NAMALWA (cell line): ENCODE measurements at places on chromosomes 1 and 21.

GRCh38 chr1:202249436-202249835, 55.8 kb downstream of the LGR6 start:
- DNase-seq: no peak

- DNase-seq: no peak
Measured at GRCh38 chr1:201954263-201955008, 867 bp upstream of the TIMM17A start.

DNA sequence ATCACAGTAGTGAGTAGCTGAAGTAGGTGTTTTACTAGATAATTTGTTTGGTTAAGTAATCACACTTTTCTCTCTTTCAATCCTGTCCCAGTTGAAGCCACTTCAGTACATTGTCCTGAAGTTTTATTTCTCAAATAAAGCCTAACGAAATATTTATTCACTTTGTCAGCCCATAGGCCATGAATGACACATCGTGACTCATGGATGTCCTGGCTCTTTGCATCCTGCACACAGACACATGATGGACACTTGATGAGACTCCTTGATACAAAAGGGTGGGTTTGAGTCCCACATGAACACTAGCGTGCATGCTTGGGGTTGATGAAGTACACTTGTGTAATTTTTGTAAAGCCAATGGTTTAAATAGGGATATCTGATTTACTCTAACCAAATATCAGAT, 22.7 kb upstream of the LAMC2 start:
- DNase-seq: no peak

GRCh38 chr1:50705699-50706098, 254.4 kb downstream of the FAF1 start:
- no peak for DNase-seq

DNA sequence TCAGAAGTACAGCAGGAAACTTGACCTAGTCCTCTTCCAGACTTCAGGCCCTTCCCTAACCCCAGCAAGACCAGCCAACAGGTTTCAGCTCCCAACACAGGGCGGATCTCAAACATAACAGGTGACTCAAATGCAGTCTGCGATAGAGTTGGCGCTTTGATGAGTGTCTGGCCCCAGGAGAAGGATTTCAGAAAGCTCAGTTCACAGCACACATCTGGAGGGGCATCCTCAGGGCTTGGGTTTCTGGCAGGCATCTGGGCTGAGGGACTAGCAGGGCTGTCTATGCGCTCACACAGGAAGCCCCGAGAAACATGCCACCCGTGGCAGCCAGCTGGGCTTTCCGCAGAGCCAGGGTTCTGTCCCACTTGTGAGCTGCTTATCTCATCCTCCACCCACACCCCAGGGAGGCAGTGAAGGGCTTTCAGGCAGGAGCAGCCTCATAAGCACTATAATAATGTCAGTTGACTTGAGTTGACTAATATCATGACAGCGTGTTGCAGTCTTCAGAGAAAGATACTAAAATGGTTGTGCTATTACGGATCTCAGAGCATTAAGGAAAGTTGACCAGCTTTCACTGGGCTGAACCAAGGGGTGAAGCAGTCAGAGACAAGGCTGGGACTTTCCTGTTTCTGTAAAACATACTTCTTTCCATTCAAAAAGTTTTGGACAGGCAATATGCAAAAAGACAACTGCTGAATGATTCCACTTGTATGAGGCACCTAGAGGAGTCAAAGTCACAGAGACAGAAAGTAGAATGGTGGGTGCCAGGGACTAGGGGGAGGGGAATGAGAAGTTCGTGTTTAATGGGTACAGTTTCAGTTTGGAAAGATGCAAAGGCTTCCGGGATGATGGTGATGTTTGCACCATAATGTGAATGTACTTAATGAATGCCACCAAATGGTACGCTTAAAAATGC, 233.0 kb upstream of the IRF2BP2 start:
- no peak for DNase-seq

DNA sequence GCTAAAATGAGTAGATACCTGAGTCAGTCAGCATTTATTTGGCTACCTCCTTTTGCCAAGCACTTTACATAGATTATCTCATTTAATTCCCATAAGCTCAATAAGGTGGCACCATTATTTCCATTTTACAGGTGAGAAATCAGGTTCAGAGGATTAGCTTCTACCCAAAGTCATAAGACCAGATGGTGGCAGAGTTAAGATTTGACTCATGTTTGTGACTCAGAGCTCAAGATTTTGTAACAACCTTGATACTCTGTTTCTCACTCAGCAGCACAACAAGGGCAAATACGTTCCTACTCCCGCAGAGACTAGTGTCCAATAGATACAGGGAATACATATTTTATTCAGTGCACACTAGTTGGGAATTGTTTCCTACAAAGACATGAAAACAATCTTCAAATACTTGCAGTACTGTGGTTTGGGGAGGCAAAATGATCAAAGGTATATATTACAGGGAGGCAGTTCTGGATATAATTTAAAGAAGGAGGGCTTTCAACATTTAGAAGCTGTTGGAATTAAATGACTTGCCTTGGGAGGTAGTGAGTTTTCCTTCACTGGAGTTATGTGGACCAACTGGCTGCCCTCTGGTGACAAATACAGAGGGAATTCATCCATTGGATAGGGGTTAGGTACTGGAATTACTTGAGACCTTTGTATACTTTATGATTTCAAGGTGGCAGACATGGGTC, 3.6 kb downstream of the LEPR start:
- DNase-seq: no peak

DNA sequence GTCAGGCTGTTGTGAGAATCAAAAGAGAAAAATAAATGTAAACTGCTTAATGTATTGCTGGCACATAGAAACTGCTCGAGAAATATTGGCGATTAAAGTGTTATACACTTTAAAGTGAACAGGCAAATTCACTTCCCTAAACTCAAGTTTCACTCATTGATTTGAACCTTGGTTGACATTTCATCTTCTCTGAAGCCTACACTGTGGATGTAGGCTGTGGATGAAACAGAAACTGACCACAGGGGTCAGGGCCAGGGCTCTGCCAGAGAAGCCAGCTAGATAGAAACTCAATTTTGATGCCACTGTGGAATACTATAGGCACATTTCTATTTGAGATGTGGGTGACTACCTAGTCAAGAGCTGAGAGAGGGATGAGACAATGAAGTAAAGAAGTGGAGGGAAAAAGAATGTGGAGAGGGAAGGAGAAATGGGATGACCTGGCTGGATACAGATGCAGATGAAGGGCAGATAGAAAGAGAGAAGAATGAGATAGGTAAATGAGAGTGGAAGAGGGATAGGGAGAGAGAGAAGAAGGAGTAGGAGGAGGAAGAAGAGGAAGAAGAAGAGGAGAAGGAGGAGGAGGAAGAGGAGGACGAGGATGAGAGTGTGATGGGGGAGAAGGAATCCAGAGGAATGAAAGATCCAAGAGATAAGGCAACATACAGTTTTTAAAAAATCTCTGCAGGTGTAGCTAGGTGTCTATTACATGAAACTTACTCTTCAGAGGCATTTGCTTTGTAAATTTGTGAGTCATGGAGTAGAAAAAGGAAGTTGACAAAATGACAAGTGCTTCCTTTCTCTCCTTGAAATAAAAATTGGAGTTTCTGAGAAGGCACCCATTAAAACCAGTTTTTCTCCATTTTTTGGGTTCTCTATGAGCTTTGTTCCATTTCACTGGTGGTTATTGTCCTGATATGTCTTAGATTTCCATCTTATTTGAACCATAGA, 17.4 kb upstream of the CD1D start:
- no peak for DNase-seq

- no peak for DNase-seq
Measured at GRCh38 chr1:195415584-195415983, 1192.7 kb downstream of the KCNT2 start.

GRCh38 chr1:154849645-154850131, 20.4 kb downstream of the KCNN3 start:
- no peak for DNase-seq

DNA sequence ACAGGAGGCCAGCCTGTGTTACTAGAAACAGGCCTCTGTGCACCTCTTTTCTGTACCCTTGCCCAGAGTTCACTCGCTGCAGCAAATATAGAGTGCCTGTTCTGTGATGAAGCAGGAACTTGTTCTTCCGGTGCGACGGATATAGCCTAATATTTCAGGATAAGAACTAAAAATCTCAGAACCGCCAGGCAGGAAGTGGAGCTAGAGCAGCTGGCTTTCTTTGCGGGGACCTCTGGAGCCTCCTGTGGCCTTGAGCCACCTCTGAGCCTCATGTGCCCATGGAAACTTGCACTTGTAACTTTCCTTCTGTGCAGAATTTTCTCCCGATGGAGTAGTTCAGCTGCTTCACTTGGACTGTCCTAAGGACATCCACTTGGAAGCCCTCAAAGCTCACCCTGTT, 44.5 kb upstream of the VAMP3 start:
- no peak for DNase-seq

DNA sequence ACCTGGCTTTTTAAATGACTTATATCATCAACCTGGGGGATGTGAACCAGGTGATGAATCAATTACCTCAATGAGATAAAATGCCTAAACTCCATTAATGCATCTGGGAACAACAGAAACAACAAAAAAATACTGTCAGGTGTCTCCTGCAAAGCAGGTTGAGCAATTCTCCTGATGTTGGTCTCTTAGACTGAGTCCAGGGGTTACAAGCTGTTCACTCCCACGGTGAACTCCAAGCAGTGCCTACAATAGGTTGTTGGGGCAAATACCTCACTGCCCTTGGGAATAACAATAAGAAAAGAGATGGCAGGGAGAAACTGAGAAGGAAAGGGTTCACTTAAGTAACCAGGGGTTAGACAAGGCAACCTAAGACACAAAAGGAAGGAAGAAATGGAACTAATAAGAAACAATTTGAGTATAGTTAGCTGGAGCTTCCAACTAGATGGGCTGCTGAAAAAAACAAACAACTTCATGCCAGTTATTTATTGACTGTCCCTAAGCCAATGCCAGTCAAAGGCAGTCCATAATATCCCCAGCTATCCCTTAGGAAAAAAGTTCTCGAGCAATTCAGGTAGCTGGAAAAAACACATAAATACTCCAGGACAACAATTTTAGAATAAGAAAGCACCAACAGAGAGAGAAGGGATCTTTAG, 97.6 kb upstream of the MAGI3 start:
- no peak for DNase-seq

GRCh38 chr1:229689904-229690303, 63.9 kb downstream of the URB2 start:
- peak; percentile 21 for DNase-seq

DNA sequence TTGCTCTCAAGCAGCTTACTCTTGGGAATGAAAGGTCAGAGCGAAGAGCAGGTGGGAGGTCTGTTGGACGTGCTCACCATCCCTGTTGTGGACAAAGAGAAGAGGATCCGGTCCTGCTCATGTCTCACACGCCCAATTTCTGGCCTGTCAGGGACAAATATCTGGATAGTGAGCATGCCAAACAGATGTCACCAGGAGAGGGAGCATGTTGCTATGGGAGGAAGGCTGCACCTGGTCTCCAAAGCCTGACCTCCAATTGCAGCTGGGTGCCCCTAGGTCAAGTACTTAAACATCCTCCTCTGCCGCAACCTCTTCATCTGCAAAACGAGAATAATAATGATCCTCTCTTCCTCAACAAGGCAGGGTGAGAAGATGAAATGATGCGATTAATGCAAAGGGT, 53.4 kb downstream of the DMRTA2 start:
- no peak for DNase-seq

GRCh38 chr1:84236256-84236655, 65.3 kb upstream of the SAMD13 start:
- no peak for DNase-seq

GRCh38 chr1:3604997-3605823, 6.1 kb downstream of the MEGF6 start:
- no peak for DNase-seq

DNA sequence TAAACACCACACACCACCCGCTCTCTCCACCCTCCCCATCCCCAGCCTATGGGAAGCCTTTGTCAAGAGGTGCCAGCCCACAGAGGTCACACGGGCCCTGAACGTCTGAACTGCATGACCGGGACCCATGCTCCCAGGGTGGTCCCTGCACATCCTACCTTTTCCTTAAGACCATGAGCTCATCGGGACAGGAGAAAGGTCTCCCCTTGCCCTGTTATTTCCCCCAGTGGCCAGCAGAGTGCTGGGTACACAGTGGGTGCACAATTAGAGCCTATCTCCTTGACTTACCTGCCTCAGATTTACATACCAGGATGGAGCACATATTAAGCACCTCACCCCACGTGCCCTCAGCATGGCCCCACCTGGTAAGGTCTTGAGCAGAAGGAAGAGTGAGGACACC, 30.9 kb downstream of the ACTA1 start:
- no peak for DNase-seq

- no peak for DNase-seq
Measured at GRCh38 chr1:44717156-44717555, 13.8 kb downstream of the RNU5D-1 start.

DNA sequence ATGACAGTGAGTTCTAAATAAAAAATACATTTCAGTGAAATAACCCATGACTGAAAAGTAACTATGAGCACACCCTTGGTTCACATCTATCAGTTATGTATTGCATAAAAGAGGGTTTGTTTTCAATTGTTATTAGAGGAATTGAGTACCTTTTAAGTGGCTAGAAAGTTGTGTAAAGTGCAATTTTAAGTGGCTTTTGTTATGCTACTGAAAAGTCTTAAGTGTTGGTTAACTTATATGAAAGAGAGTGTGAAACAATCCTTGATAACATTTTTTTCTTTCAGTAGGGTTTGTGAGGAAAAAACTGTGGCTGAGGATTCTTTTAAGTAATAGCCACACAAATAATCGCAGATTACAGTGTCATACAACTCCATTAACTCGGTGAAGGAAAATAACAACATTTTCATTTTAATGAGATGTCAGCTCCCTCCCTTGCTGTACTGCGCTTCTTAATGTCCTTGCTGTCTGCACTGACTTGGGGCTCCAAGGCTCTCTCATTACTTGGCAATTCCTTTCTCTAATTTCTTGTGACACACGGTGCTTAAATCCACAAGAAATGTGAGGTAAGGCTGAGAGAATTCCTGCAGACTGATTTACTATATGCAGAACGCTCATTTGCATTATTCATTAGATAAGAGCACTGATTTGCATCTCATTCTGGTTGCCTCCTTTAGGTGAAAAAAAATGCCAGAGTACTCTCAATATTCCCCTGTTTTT, 40.6 kb downstream of the NTNG1 start:
- DNase-seq: peak; percentile 1

DNA sequence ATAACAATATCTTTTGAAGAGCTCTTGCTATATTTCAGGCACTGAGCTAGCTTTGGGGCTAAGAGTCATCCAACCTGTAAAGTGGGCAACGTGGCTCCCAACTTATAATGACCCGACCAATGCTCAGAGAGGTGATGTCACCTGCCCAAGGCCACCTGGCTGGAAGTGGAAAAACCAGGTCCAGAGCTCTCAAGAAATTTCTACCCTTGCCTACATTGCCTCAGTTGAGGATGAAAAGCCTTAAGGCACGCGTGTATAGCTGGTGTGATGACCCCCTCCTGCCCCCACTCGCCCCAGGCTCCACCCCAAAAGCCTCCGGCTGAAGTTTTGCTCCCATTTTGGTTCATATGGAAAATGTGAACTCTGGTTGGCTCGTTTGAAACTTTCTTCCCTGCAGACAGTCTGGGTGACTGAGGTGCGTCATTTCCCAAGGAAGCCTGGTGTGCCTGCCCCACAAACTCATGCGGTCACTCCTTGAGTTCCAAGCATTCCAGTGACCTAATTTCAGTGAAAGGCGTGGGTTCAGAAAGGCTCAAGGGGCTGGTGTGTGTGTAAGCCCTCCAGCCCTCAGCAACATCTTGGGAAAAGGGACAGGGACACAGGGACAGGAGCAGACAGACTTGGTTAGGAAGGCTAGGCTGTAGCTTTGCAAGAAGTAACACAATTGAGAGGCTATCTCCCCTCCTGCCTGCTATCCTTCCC, 20.5 kb downstream of the HTR1D start:
- no peak for DNase-seq
